ENCODE measurements at places on chromosomes 6 and 20. TPM values are rescaled to one million over a fixed set of nuclear protein-coding genes. Genes with fewer than 3 reads are reported as not detected.

LGSN gene
- total RNA-seq: not detected

HAO1 gene
- not detected for total RNA-seq

PRIM2 gene
- 16.2 TPM for total RNA-seq

RAB44 gene
- not detected for total RNA-seq

SIGLEC1 gene
- total RNA-seq: not detected

PSORS1C1 gene
- total RNA-seq: 0.54 TPM

TBXT gene
- 44.8 TPM for total RNA-seq

BPIFA1 gene
- not detected for total RNA-seq
